ENCODE measurements at places on chromosomes 2 and 18.

DNA sequence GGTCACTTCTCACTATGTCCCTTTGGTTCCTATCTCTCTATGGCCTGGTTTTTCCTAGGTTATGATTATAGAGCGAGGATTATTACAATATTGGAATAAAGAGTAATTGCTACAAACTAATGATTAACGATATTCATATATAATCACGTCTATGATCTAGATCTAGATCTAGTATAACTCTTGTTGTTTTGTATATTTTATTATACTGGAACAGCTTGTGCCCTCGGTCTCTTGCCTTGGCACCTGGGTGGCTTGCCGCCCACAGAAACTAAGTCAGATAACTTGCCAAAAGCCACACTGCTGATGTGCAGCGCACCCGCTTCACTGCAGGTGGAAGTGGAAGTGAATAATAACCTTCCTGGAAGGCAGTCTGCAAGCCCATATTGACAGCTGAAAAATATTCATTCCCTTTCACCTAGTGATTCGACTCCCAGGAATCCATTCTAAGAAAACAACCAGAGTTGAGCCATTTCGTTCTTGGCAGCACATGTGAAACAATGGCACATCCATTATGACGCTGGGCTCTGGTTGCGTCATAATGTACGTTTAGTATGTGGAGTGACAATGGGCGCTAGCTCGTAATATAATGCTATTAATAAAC, 725 bp upstream of the ANKRD53 start:
- DNase-seq: no peak

GRCh38 chr2:144975881-144976280, 456.0 kb upstream of the ZEB2 start:
- no peak for DNase-seq

- no peak for DNase-seq
Measured at GRCh38 chr2:51151490-51152140, 119.7 kb upstream of the NRXN1 start.

- DNase-seq: no peak
Measured at GRCh38 chr18:6543330-6543908, 128.7 kb upstream of the L3MBTL4 start.

- no peak for DNase-seq
Measured at GRCh38 chr2:46337208-46337994, 40.2 kb downstream of the EPAS1 start.

- no peak for DNase-seq
Measured at GRCh38 chr2:117996525-117996924, 17.3 kb downstream of the CCDC93 start.

GRCh38 chr2:216030216-216030615, 16.9 kb upstream of the MREG start:
- no peak for DNase-seq

DNA sequence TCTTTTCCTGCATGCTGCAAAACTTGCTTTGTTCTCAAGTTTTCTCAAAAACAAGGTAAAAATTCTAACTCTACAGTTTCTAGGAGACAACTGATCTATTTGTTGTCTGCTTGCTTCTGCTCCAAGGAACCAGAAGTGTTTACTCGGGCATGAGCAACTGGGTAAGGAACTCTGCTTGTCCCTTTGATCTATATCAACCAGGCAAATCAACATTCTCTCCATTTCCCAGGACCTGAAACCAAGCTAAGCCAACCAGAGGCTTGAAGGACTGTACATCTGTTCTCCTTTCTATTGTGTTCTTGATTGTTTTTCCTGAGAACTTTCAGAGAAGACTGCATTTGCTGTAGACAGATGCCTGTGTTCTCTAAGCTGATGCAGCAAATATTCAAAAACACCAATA, 335.0 kb upstream of the KCNH7 start:
- DNase-seq: no peak

- no peak for DNase-seq
Measured at GRCh38 chr2:58434692-58435091, 193.6 kb upstream of the FANCL start.

GRCh38 chr2:212299943-212300342, 238.7 kb downstream of the ERBB4 start:
- no peak for DNase-seq

DNA sequence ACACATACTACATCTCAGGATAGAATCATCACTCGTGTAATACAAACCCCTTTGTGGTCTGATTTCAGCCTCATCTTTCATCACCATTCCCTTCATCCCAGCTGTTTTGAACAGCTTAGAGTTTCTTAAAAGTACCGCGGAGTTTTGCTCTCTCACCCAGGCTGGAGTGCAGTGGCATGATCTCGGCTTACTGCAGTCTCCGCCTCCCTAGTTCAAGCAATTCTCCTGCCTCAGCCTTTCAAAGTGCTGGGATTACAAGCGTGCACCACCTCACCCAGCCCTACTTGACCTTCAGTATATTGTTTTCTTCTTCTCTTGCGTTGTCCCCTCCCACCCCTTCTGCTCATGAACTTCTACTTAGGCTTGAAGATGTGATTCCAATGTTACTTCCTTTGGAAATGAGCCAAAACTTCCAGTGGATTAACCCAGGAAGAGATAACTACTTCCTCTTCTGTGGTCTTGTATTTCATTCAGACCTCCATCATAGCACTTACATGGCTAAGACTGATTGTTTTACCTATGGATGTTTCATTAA, 15.8 kb downstream of the ERLEC1 start:
- DNase-seq: no peak

DNA sequence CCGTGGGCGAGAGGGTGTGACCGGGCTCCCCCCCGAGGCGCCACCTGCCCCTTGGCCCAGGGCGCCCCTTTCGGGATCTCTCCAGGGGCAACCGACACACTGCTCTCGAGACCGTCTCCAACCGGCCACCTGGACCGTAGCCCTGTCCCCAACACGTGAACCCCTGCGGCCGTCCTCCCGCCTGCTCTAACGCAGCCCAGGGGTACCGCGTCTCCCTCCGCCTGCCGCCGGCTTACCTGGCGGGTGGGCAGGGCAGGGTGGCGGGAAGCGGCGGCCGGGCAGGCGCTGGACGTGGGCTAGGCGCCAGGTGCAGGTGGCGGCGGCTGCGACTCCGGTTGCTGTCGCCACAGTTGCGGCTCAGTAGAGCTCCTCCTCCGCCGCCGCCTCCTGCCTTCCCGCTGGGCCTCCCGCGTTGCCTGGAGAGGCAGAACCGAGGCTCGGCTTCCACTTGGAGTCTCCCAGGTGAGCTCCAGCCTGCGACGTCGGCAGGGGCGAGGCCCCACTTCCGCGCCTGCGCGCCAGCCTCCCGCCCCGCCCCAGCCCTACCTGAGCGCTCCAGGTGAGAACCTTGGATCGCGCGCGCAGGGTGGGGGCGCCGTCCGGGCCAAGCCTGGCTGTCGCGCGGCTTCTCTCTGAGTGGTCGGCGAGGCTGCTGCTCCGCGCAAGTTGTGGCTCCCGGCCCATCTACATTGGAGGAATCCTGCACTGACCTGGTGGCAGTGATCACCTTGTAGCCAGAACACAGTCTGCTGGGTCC, at the start of gene GALNT3:
Gene GALNT3 (minus strand): TSS at position 469 of the 757 bp plus-strand sequence. CDS start 23,547 bp downstream, outside the sequence.
- DNase-seq: no peak

DNA sequence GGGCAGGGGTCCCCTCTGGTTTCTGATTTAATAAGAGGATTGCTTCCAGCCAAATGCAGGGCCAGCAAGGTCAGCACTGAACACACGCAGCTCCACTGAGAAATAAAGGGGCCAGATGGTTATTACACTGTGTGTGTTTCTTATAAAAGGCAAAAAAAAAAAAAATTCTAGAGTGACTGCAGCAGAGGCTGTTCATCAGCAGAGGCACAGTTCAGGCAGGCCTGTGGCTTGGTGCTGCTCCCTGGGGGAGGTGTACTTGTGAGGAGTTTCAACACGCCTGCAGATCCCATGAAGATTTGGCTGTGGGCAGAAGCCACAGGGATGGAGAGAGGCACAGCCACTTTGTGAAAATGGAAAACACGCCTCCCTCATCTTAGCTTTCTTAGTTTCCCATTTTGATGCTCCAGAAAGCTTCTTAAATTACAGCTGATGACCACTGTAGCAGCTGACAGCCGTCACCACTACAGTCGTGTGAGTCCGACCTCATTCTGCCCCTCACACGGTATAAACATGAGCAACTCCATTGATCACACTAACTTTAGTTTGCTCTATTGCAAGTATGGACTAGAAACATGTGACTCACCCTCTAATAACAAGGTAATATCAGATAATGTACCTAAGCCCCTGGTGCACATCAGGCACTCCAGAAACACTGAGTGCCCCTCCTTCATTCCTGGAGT, 726.5 kb upstream of the RAB6C start:
- no peak for DNase-seq

DNA sequence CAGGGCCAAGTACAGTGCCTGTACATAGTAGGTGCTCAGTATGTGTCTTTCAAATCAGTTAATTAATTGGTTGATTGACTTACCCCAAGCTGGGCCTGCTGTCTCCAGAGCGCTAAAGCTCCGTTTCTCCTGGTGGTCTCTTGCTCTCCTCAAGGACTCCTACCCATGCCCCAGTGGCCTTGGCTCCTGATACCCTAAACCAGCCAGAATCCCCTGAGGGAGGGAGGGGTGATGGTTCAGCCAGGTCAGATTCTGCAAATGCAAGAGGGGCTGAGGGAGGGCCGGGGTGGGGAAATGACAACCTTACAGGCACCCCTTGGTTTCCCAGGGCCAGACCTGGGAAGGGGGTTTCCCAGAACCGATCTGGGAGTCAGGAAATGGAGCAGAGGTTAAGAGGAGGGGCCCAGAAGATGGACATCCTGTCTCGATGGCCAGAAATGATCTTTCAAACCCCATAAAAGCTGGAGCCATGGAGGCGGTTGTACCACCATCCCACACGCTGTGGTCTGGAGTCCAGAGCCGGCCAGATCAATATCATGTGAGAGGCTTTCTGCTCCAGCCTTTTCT, 209.1 kb downstream of the TNS1 start:
- no peak for DNase-seq

- no peak for DNase-seq
Measured at GRCh38 chr2:134023854-134024253, 230.0 kb upstream of the MGAT5 start.

DNA sequence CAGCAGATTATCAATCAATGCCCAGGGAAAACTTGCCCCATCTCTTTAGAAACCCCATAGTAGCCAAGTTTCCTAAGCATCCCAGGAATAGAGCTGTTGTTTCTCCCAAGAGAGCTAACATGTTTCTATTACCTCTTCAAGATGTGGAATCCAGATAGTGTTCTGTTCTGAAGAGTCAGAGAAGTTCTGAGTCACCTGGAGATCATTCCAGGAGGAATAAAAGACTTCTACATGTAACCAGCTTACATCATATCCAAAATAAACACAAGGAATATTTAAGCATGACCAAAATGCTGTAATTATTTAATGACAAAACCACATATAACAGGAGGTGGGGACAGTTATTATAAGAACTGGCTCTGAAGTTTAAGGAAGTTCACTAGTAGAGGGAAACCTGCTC, 51.0 kb upstream of the GORASP2 start:
- no peak for DNase-seq
